Stimulated activated naive CD4-positive, alpha-beta T cell (primary cell): ENCODE measurements at places on chromosomes 12 and 14.

GRCh38 chr14:90750701-90751100 is 65.5 kb downstream of the TTC7B start:
- DNase-seq, result no peak

GRCh38 chr12:112645586-112645985 is 146.0 kb upstream of the RPH3A start:
- no peak for DNase-seq

GRCh38 chr12:6788972-6789924 is at the start of gene CD4:
Gene CD4 (plus strand): TSS chr12:6789528. CDS start chr12:6800139, 10,611 bp downstream.
- peak; percentile 45 for DNase-seq

- DNase-seq, result no peak
These were observed 17.3 kb downstream of the SART3 start for GRCh38 chr12:108543652-108544051.

DNA sequence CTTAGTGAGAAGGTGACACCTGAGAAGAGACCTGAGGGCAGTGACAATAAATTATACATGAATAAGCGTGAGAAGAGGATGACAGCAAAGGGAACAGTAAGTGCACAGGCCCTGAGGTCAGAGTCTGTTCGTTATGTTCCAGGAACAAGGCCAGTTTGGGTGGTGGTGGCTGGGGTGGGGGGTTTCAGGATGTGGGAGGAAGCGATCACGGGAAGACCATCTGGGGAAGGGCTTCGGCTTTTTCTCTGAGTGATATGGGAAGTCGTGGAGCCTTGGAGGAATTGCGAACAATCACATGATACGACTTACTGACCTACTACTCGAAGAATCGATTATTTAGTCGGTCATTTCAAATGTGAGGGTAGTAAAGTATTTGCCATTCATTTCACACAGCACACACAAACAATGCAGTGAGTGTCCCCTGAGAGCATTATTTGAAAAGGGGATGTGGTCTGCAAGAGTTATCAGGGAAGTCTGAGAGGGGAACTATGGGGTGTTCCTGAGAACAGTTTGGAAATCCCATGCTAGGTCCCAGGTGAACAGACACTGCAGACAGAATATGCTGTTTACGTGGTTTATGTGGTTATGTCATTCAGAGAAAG is 94.7 kb downstream of the SLC38A1 start:
- DNase-seq, result no peak

GRCh38 chr12:23721268-23721667 is 228.2 kb downstream of the SOX5 start:
- DNase-seq, result no peak

DNA sequence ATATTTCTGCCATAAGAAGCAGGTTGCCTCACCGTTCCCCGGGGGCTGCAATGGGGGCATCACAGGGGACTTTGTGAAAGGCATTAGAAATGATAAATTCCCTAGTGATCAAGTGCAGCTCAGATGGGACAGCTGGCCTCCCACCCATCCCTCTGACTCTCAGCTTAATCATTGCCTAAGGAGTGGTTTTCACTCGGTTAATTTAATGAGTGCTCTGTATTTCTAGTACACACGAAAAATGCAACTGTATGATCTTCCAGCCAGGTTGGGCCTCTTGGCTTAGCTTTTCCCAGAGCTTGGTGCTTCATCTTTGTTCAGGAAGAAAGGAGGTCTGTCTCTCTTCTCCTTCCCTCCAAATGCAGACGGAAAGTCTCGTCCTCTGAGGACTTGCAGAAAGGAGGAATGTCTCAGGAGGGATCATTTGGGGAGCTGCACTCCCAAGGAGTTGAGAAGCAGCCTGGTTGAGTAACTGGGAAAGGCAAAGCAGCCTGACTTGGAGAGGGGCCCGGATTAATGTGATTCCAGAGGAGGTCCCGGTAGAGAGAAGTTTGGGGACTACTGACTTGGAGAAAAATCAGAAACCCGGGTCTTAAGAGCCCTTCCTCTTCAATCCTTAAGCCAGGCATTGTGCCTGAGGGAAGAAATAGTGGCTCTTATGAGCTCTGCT is 7.2 kb downstream of the CD9 start:
- DNase-seq, result no peak

DNA sequence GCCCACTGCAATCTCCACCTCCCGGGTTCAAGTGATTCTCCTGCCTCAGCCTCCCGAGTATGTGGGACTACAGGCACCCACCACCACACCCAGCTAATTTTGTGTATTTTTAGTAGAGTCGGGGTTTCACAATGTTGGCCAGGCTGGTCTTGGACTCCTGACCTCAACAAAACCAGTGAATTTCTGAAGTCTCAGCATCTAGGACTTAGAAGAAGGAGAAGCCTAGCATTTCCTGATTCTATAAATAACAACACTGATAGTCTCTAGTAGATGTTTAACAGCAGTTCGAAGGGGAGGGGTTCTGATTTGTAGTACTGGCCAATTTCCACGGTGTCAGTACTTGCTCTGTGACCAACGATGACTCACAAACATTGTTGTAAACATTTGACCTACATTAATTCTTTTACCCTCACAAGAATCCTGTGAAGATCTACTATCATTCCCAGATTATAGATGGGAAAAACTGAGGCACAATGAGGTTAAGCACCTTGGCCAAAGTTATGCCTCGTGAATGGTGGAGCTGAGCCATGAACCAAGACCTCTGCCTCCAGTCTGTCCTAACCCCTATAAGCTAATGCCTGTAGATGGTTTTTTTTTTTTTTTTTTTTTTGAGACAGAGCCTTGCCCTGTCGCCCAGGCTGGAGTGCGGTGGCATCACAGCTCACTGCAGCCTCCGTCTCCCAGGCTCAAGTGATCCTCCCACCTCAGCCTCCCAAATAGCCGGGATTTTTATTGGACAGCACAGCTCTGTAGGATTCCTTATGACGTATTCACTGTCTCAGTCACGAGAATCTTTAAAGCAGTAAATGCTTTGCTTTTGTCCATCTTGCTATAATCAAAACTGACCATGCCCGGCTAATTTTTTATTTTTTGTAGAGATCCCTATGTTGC is 5.2 kb downstream of the P2RX4 start:
- DNase-seq, result no peak

GRCh38 chr12:6065863-6066199 is 58.6 kb downstream of the VWF start:
- no peak for DNase-seq

DNA sequence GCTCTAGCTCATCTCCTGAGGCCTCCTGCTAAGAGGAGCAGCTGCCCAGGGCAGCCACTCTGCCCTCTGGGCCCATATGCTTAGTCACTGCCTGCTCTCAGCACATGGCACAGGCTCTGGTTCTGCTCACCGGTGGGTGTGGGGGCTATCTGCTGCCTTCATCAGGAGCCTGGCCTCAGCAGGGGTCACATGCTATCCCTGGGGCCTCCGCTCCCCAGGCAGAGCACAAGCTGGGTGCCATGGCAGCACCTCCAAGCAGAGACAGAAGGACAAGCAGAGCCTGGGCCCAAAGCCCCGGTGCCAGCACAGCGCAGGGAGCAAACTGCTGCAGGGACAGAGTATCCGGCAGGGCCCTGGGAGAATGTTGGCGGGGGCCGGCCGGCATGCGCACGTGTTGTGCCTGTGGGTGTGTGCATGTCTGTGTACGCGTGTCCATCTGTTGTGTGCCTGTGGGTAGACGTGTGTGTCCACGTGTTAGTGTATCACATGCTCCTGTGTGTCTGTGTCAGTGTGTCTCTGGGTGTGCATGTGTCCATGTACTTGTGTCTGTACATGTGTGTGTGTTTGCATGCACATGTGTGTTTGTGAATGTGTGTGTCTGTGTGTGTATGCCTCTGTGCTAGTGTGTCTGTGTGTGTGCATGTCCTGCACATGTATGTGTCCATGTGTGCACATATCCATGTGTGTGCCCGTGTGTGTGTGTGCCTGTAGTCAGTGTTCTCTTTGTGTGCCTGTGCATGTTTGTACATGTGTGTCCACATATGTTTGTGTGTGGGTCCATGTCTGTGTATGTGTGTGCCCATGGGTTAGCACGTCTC is 326.9 kb downstream of the TMEM121 start:
- DNase-seq, result no peak

DNA sequence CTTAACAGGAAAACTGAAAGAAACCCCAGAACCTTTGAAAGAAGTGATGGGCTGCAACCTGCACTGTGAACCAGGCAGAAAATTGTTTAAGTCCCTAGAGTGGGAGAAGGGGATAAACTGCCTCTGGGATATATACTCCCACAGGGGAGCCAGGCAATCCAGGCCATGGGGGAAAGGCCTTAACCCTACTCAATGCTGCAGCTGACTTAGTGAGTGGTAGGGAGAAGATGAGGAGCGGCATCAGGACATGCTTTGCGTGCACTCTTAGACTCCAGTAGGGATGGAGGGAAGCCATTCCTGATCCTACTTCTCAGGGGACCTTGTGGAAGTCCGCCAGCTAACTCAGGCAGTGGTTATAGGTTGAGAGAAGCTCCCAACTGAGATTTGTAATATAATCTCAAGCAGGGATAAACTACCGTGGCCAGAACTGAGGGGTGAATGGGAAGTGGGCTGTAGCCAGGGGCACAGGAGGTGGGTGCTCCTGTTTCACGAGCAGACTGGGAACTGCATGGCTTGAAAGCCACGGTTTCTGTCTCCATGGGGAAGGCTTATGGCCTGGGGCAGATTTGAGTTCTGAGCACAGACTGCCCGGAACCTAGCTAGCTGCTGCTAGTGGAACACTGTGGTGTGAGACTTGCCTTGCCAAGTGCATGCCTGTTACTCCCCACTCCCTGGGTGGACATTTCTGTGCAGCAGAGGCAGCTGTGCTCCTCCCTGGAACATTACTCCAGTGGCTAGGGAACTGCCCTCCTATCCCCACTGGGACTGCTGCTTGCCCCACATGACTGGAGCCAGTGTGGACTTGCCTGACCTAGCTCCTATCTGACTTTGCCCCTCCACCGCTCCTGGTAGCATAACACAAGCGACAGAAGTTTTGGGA is 119.2 kb upstream of the SCAF11 start:
- no peak for DNase-seq

GRCh38 chr12:53005215-53005985 is 856 bp upstream of the EIF4B start:
- DNase-seq, result no peak

DNA sequence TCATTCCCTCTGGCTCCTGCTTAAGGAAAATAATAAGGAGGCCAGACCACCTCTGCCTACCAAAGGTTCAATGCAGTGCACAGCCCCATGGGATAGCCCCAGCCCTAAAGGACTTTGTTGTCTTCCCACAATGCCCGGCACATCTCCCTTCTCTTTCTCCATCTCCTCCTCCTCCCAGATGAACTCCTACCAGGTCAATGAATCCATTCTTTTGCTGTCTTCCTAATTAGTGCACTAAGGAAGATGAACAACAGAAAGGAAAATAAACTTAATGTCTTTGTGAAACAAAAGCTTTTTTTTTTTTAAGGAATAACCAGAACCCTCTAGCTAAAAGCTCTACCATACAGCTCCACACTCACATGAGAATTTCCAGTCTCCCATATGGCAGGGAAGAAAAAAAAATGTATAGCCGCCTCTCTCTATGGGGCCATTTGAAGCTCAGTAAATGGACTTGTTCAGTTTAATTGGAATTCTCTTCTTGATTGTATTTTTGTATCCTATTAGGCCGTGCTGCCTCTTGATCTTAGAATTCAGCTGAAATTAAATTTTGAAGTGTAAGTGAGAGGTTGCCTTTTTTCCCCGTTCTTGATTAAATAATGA is 41.8 kb upstream of the HSPB8 start:
- DNase-seq, result no peak

GRCh38 chr12:29762637-29763300 is 21.0 kb downstream of the TMTC1 start:
- DNase-seq, result no peak
